ENCODE measurements at places on chromosomes 7 and 10.

DNA sequence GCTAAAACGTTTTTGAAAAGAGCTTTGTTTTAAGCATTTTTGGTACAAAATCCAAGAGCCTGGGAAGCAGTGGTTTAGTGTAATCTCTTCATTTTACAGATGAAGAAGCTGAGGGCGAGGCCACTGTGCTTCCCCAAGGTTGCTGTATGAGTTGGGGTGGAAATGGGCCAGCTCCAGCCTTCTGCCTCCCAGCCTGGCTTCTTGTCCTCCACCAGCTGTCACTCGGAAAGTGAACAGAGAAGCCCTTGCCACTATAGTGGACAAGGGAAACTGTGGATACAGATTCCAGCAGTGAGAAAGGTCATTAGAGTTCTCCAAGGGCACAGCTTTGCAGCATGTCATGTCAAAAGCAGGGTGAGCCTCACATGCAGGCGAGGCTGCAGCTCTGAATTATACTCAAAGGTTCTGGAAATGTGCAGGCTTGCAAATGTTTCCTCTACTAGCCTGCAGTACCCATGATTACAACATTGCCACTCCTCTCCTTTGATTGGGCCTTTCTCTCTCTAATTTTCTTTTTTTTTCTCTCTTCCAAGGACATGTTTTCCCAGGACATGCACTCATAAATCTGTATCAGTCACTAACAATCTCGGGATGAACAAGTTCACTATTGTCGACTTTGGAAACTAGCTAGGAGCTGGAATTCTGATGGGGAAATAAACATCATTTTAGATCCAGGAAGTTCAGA lies 33.0 kb downstream of the BAMBI start:
- DNase-seq, result no peak

- no peak for DNase-seq
Observed at GRCh38 chr7:140146574-140146973, 30.2 kb downstream of the KDM7A start.

- no peak for DNase-seq
Observed at GRCh38 chr10:124944982-124945381, 3.1 kb downstream of the ZRANB1 start.

DNA sequence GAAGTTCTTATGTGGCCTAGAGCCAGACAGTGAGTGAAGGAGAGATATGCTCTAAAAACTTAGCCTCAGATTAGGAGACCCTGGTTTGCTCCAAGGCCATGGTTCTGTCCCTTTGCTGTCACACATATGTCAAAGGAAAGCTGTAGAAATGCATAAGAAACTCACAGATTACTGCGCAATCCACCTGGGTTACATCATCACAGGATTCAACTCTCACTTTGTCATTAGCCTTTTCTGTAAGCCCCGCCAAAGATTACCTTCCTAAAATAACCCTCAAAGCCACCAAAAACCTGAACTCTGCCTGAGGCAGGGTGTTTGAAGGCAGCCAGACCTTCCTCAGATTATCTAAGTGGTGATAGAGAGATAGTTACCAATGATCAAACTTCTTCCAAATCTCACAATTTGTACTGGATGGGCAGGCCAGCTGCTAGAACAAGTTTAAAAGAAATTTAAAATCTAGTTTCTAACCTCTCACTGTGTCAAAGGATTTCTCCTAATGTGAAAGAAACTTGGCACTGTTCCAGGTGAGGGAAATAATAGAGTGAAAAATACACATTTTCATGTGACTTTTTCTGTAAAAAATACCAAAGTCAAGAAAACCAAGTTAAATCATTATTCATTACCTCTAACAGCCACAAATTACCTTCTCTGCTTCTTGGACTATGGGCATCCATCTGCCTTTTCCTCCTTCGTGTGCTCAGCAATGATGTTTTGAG lies 567.2 kb downstream of the SUGCT start:
- DNase-seq, result no peak

DNA sequence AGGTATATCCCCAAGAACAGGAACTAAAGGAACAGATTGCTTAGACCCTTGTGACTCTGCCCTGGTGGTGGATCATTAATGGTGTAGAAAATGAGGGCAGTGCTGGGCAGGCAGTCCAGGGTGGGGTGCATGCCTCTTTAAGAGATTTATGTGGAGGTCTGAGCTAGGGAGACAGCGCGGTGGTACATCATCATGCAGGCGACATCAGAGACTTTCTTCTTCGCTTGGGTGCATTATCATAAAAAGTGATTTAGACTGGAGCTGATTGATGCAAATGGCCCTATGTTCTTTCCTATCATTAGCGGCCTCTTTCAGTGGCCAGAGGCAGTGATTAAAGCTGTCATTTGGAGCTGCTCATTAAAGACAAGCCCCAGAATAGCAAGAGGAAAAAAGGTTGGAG lies 519.1 kb upstream of the GALNT17 start:
- DNase-seq, result no peak
